ENCODE measurements at places on chromosomes 12 and 14. TPM values are rescaled to one million over a fixed set of nuclear protein-coding genes. Genes with fewer than 3 reads are reported as not detected.

The ENDOU gene
- total RNA-seq: not detected

The RFC5 gene
- 32.3 TPM for total RNA-seq

The CLIP1 gene
- 65.1 TPM for total RNA-seq

The CPNE6 gene
- total RNA-seq: not detected

The A2ML1 gene
- total RNA-seq: 10.7 TPM

DNA sequence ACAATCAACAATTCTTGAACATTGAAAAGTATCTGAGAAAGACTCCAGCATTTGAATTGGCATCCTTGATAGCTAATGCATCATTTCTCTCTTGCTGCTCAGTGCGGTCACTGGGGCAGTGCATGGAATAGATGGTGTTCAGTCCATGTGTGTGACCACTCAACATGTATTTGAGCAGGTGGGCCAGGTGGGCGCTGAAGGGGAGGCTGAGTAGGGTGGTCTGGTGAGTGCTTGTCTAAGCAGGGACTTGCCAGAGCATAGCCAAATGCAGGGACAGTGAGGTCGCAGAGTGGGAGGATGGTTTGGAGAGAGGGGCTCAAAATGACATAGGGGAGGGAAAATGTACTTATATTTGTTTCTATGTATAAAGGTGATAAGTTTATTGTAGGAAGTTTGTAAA, 409.0 kb downstream of the TMEM121 start:
- no peaks in the 10 kb centered on the region for H3K36me3 ChIP-seq
- DNase-seq: peak; percentile 7
- H3K4me3 ChIP-seq: no peak overlapping the region
- no peaks in the 10 kb centered on the region for H3K4me1 ChIP-seq

- peak; percentile 73 for DNase-seq
- H3K27ac ChIP-seq: no peak overlapping the region
- no peaks in the 10 kb centered on the region for H3K27me3 ChIP-seq
- no peak overlapping the region for H3K4me3 ChIP-seq
- H3K36me3 ChIP-seq: no peaks in the 10 kb centered on the region
- H3K4me1 ChIP-seq: no peaks in the 10 kb centered on the region
These were observed 24.3 kb downstream of the MOAP1 start for GRCh38 chr14:93160353-93160801.

GRCh38 chr12:5171701-5172100, 128.0 kb downstream of the KCNA5 start:
- no peaks in the 10 kb centered on the region for H3K36me3 ChIP-seq
- H3K4me3 ChIP-seq: no peak overlapping the region
- no peaks in the 10 kb centered on the region for H3K4me1 ChIP-seq
- H3K27me3 ChIP-seq: no peaks in the 10 kb centered on the region
- DNase-seq: peak; percentile 86

GRCh38 chr12:24252602-24253001, 303.1 kb upstream of the SOX5 start:
- no peaks in the 10 kb centered on the region for H3K36me3 ChIP-seq
- no peak overlapping the region for H3K4me3 ChIP-seq
- H3K4me1 ChIP-seq: peaks cover 4% of the 10 kb centered on the region
- H3K27ac ChIP-seq: peak overlapping the region; percentile 41

- H3K36me3 ChIP-seq: peaks cover 5% of the 10 kb centered on the region
- H3K4me3 ChIP-seq: no peak overlapping the region
- H3K4me1 ChIP-seq: peaks cover 39% of the 10 kb centered on the region
- DNase-seq: no peak
- peak overlapping the region; percentile 86 for H3K27ac ChIP-seq
These were observed 8.1 kb downstream of the GPR84 start for GRCh38 chr12:54356228-54356627.

- DNase-seq: no peak
- peaks cover 92% of the 10 kb centered on the region for H3K36me3 ChIP-seq
- H3K27me3 ChIP-seq: no peaks in the 10 kb centered on the region
- no peaks in the 10 kb centered on the region for H3K4me1 ChIP-seq
- no peak overlapping the region for H3K27ac ChIP-seq
These were observed 65.2 kb downstream of the PAPOLA start for GRCh38 chr14:96567289-96567899.

DNA sequence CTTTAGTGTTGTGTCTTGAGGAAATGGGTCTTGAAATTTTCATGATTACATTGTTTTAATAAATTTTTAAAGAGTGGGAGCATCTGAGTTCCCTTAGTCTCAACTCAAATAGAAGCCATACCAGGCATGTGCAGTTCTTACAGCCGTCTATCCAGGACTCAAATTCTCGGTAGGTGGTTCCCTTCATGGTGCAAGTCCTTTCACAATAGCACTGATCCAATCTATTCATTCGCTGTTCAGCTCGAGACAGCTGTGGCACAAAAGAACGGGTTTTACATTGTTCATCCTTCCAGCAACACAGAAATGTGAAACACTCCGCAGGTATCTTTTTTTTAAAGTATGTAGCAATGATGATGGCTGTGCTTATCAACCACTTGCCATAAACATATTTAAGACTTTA, 100.2 kb downstream of the NELL2 start:
- peak overlapping the region; percentile 76 for H3K27ac ChIP-seq
- no peaks in the 10 kb centered on the region for H3K27me3 ChIP-seq
- H3K4me1 ChIP-seq: no peaks in the 10 kb centered on the region

DNA sequence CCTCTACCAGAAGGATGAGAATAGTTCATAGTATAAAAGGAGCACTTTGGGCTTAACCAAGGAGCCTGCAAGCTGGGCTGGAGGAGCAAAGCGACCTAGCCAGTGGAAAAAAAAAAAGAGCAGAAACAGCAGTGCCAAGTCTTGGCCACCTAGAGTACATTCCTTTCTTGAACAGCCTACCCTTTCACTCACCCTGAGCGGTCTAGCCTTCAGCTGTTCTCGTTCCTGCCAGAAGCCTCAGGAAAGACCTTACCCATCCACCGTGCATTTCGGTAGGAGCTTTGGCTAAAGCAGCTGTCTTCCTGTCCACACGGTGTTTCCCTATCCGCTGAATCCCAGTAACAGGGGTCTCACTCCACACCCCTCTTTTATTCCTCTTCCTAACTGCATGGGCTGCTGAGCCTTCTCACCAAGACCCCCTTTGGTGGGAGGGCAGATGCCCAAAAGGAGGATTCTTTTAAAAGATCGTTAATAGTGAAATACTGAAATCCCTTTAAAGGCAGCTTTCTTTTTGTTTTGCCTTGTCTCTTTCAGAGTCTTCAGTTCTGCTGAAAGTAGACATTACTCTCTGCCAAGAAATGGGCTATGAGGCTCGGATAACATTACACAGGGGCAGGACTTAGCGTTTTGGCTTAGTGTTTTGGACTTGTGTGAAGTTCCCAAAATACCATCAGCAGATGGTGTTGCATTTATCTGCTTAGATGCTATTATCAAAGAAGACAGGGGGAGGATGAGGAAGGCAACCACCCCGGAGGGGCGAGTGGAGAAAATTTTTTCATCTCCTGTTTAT, 88.5 kb upstream of the METAP2 start:
- H3K27ac ChIP-seq: no peak overlapping the region
- H3K36me3 ChIP-seq: no peaks in the 10 kb centered on the region
- no peak overlapping the region for H3K4me3 ChIP-seq
- no peaks in the 10 kb centered on the region for H3K27me3 ChIP-seq

DNA sequence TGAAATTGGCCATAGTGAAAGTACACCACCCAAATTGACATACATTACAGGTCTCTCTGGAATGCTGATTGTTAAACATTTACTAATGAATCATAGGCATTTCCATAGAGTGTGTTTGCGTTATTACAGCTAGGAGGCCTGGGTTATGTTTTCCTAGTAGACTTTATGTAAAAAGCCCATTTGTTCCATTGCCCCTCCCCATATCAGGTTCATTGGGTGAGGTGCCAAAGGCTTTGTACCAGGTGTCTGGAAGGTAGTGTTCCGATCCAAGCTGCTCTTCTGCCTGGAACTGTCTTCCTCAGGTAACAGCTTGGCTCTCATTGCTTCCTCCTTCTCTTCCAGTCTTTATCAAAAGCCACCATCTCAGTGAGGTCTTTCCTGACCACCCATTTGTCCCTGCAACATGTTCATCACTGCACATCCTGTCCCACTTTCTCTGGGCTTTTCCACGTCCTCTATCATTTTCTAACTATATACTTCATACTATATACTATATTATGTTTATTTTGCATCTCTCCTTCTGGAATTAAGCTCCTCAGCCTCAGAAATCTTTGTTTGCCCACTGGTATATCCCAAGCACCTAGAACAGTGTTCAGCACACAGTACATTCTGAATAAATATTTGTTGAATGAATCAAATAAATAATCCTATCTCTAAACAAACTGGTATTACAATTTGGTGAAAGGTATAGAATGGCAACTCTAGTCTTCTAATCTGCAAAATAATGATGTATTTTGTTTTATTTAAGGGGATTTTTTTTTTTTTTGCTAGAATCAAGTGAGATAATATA, 252.3 kb downstream of the KTN1 start:
- no peaks in the 10 kb centered on the region for H3K36me3 ChIP-seq
- no peak for DNase-seq
- no peaks in the 10 kb centered on the region for H3K27me3 ChIP-seq
- no peak overlapping the region for H3K4me3 ChIP-seq

GRCh38 chr12:101581190-101581589, 13.6 kb upstream of the MYBPC1 start:
- no peaks in the 10 kb centered on the region for H3K4me1 ChIP-seq
- H3K4me3 ChIP-seq: no peak overlapping the region
- H3K27ac ChIP-seq: peak overlapping the region; percentile 79
- DNase-seq: peak; percentile 72
